ENCODE measurements at places on chromosomes 13 and 19.

DNA sequence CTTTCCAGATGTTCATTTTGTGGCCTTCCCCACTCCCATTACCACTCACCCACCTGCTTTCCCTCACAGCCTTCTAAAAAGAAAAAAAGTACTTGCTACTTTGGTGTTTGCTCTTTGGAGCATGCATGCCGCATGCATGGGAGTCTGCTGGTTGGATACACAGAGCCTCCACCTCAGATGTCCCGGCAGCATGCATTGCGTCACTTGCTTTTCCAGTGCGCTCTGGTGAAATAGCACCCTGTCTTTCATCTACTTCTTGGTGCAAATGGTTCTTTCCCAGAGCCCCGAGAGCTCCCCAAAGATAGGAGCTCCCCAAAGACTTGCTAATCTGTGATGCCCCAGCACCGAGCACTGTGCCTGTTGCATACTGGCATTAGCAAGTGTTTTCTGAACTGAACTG lies 333.2 kb upstream of the ZNF507 start:
- peak; percentile 16 for DNase-seq

DNA sequence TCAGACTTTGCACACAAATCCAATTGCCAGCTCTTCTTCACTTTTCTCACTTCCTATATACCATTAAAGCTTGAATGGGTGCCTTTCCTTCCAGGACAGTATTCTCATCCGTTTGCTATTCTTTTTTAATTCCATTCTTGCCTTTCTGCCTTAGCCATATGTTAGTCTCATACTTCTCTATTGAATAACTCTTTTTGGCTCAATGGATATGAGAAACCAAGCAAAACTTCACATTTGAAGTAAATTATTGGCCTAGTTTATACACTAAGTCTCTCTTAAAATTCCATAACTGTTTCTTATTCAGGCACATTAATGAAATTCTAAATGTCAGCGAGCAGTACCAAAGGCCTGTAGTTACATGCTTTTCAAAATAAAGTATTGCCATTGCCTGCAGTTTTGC lies 129.6 kb upstream of the FRY start:
- no peak for DNase-seq

DNA sequence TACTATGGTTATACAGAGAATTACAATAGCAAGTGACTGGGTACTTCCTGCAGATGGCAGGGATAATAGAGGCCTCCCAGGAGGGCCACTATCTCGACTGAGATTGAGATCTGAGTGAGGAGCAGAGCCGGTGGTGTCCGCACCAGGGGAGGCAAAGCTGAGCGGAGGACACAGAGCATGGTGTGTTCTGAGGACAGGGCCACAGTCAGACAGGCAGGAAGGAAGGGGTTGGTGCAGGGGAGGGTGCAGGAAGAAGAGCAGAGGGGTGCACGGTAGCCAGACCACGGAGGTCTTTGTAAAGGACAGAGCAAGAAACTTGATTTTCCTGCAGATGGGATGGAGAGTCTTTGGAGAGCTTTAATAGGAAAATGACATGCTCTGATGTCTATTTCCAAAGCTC lies 152.4 kb downstream of the SHISA2 start:
- no peak for DNase-seq

GRCh38 chr19:40466985-40467734 lies at the start of gene SPTBN4:
TSS of gene SPTBN4 (plus strand) at chr19:40467001. CDS start at chr19:40472622, 5,621 bp downstream.
- peak; percentile 67 for DNase-seq

GRCh38 chr19:55176076-55176475 lies 4.0 kb downstream of the SYT5 start:
- DNase-seq = no peak

GRCh38 chr13:34085204-34085603 lies 267.3 kb downstream of the RFC3 start:
- no peak for DNase-seq

GRCh38 chr19:58563034-58563573 lies 4.7 kb upstream of the UBE2M start:
- DNase-seq = peak; percentile 76

GRCh38 chr13:23966691-23967615 lies 69.7 kb upstream of the C1QTNF9B start:
- DNase-seq = peak; percentile 46

GRCh38 chr13:41596190-41596589 lies 138.8 kb downstream of the RGCC start:
- DNase-seq = no peak

GRCh38 chr19:5806905-5807304 lies 2.0 kb downstream of the NRTN start:
- DNase-seq = no peak

DNA sequence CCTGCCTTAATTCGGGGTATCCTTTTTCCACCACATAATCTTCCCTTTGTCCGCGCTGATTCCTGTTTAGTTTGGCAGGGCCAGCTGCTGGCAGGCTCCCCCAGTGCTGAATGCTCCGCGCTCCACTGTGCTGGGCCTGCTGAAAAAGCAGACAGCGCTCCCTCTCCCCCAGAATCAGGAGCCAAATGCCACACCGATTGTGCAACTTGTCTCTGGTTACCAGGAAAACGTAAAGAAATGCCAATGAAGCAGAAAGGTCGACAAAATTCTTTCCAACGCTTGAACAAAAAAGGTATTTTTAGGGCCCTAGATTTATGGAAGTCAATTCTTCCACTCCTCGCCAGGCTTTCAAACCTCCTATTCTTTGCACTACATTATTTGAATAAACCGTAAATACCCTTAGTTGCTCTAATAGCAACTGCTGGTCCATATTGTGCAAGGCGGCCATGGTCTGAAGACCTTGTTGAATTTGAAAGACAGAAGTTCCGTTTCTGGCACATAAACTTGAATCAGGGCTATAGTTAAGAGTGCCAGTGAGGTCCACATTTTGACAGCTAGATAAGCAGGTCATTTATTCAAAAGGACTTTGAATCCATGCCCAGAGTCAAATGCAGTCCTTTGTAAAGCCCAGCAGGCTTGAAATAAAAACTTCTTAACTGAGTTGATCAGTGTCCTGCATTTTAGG lies 206.7 kb upstream of the RFC3 start:
- DNase-seq = peak; percentile 65

DNA sequence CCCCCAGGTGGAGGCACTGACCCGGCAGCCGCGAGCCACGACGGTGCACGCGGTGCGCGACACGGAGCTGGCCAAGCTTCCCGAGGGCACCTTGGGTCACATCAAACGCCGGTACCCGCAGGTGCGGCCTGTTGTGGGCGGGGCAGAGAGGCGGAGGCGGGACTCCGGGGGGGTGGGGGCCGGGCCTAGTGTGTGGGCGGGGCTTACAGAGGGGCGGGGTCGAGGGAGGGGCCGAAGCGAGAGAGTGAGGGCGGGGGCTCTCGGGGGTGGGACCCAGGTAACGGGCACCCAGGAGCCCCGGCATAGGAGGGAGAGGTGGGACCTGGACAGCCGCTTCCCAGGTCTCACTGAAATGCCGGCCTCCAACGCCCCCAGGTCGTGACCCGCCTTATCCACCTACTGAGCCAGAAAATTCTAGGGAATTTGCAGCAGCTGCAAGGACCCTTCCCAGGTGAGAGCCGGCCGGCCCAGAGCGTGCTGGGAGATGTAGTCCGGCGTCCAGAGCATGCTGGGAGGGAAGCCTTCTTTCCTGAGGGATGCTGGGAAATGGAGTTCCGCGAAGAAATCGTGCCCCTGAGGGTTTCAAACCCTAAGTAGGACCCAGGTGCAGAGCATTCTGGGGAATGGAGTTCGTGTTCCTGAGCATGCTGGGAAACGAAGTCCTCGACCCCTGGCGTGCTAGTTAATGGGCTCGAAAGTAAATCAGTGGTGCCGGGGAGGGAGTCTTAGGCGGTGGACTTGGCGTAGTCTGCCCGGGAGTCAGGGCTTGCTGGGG lies 15.7 kb downstream of the PNPLA6 start:
- DNase-seq = peak; percentile 85

GRCh38 chr13:26051657-26052311 lies at the start of gene SHISA2:
TSS of gene SHISA2 (minus strand) at chr13:26052016. CDS start at chr13:26050975, 1,041 bp downstream.
- DNase-seq = peak; percentile 87

GRCh38 chr19:5907241-5907640 lies 2.6 kb downstream of the VMAC start:
- DNase-seq = no peak

- no peak for DNase-seq
These were observed 12.1 kb downstream of the KDM4B start for GRCh38 chr19:4980838-4981680.

GRCh38 chr19:2119921-2120785 lies 23.4 kb downstream of the IZUMO4 start:
- no peak for DNase-seq

- DNase-seq = no peak
These were observed 438.6 kb downstream of the TSHZ3 start for GRCh38 chr19:30910485-30911240.

- no peak for DNase-seq
These were observed 3.8 kb upstream of the KPTN start for GRCh38 chr19:47487551-47488515.

- no peak for DNase-seq
These were observed 112.2 kb upstream of the ZNF91 start for GRCh38 chr19:23507446-23507845.

GRCh38 chr13:45847554-45848224 lies 3.9 kb downstream of the SIAH3 start:
- peak; percentile 75 for DNase-seq

- no peak for DNase-seq
These were observed 135.2 kb downstream of the VWA8 start for GRCh38 chr13:41825691-41826090.

DNA sequence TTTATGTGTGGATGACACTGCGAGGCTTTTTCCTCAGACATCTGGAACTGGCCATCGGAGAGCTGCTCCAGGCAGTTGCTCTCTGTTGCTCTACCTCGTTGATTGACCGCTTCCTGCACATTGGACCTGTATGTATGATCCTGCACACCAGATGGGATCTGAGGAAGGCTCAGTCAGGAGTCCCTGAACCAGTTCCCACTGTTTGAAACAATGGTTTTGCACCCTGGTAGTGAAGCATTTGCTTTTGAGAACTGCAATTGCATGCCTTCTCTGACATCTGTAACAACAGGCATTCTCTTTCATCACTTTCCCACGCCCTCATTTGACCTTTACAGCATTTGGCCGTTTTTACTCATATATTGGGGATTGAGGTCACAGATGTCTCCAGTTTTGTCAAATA lies 61.1 kb upstream of the NPAS1 start:
- DNase-seq = no peak

DNA sequence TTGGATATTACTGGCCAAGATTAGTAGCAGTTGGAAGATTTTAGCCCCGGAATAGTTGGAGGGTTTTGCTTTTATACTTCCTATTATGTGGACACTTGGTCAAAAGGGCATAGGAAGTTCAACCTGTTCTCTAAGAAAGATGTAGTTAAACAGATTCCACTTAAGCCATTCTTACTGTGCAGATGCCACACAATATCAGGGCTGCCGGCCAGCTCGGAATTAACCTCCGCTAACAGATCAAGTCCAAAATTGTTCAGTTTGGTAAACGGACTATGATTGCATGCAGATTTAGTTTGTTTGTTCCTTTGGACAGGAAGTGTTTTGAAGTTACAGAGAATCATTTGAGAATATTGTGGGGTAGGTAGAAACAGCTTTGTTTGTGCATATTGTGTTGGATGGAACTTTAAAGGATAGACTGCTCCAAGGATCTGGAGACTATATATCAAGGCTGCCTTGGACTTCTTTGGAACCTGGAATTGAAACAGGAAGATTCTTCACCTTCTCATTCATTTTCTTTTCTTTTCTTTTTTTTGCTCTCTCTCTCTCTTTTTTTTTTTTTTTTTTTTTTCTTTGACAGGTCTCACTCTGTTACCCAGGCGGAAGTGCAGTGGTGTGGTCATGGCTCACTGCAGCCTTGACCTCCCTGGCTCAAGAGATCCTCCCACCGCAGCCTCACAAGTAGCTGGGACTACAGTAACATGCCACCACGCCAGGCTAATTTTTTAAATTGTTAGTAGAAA lies 5.0 kb upstream of the SPRY2 start:
- DNase-seq = no peak

GRCh38 chr13:45511310-45512097 lies 46.8 kb downstream of the COG3 start:
- no peak for DNase-seq

DNA sequence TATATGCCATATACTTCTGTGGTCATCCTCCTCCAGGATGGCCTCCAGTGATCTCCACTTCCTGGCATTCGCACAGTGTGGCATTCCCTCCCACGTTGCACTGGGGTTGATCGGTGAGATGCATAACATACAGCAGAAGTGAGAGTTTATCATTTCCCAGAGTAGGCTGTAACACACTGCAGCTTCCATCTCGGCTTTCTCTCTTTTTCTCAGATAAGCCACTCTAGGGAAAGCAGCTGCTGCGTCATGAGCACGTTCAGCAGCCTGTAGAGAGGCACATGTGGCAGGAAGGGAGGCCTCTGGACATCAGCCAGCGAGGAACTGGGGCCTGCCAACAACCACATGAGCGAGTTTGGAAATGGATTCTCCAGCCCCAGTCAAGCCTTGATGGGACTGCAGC lies 807.1 kb downstream of the DIAPH3 start:
- no peak for DNase-seq

DNA sequence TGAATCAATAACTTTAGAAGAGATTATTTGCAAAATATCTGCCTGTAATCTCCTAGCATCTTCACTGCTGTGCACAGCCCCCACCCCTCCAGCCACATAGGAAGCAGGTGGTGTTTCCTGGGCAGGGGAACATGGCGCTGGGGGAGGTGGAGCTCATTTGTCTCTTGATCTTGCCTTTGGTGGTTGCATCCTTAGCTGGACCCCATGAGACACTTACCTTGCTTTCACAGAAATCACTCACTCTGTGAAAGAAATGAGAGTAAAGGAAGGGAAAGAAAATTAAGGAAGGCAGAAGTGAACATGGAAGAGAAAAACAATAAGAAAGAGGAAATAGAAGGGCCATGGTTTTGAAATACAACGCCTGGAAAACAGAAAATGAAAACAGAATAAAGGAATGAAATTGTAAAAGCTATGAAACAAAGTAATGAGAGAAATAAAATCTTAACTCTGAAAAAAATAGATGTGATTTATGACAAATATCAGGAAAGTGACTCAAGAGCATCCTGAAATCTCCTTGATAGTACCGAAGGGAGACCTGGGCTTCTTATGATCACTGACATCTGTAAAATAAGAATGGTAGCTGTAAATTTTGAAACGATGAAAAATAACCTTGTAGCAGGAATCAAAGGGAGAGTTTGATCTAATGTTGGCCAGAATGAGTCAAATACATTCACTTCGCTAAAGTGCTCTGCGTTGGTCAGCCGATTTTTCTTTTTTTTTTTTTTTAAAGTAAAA lies 17.2 kb upstream of the RNASEH2B start:
- DNase-seq = peak; percentile 33

DNA sequence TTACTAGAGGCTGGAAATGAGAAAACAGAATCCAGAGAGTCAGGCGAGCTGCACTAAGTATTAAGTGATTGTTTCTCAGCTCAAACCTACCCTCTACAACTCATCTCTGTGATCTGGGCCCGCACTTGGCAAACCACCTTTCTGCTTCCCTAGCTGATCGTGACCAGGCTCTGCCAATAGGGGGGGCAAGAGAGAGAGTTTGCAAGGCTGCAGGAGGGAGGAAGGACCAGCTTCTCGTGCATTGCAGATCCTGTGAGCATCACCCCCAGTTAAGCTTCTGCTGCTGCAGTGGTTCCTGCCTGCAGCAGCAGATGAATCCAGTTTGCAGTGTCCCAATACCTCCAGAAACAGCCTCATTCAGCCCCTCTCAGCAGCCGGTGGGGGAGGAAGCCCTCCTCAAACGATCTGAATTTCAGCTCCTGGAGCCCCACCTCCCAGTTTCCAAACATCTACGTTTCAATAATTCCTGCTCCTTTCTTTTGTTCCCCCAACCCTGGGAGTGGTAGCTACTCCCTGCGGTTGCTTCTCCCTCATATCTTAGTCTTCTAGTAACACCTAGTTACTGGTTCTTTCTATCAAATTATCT lies 20.0 kb downstream of the XRCC1 start:
- DNase-seq = peak; percentile 91
